NCI-H1694 treated with DMSO at 0.1 percent for 48 hours (cell line): ENCODE measurements at places on chromosomes 4 and X.

DNA sequence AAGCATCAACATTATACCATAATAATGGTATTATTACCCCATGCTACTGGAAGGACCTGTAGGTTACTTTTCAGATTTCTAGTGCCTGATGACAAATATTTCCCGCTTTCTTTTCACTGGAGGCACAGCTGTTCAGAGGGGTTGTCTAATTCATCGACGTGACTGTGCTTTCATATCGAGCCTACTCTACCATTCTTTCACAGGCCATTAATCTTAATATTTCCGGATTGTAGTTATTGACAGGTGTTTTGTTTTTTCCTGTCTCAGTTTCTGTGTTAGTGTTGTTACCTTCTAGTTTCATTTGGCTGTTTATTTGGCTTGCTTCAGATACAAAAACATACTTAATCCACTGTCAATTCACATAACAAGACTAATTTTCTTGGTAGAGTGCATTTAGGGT, 330.9 kb downstream of the SPOCK3 start:
- no peak for DNase-seq

GRCh38 chrX:9482408-9482807, 17.6 kb downstream of the TBL1X start:
- DNase-seq, result no peak

DNA sequence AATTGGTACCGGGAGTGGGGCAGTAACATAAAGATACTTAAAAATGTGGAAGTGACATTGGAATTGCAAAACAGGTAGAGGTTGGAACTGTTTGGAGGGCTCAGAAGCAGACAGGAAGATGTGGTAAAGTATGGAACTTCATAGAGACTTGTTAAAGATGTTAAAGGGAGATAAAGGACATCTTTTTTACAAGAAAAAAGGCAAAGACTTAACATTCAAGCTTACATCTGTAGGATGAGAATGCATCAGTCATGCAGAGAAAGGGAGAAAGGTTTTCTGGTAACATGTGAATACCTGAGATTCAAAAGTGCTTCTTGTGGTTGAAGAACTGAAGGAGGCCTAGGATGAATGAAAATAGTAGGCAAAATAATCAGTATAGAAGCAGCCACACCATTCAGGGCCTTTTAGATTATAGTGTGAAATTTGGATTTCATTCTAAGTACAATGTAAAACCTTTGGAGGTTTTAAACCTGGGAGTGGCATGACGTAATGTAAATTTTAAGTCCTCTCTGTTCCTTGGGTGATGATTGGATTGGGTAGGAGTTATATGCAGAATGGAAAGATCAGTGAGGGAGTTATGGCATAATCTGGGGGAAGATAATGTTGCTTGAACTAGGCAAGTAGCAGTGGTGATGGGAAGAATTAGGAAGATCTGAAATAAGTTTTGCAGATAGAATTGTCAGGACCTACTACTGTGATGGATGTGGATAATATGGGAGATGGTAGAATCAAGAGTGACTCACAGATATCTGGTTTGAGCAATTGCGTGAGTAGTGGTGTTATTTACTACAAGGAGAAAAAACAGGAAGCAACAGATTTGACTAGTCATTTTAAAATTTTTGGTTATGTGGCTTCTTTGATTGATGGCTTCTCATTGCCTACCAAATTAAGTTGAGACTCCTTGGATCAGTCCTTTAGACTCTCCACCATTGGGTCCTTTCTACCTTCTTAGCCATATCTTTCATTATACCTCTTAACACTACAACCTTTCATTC, 138.7 kb downstream of the VSIG4 start:
- DNase-seq, result no peak

DNA sequence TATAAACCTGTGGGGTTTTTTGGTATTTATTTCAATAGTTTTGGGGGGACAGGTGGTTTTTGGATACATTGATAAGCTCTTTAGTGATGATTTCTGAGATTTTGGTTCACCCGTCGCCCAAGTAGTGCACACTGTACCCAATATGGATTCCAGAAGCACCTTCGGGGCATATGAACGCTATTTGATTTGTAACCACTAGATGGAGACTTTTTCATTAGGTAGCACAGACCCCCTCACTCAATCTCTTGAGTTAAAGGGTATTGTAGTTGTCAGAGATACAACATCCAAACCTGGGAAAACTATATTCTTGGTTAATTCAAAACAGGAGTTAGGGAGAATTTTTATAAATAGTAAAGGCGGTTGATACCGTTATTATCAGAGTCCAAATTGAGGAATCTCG, 79.8 kb downstream of the SPANXN3 start:
- peak; percentile 49 for DNase-seq

GRCh38 chr4:185383451-185383850, 12.3 kb downstream of the LRP2BP start:
- no peak for DNase-seq

- DNase-seq, result no peak
Observed at GRCh38 chr4:1597021-1597931, 86.8 kb downstream of the FAM53A start.

DNA sequence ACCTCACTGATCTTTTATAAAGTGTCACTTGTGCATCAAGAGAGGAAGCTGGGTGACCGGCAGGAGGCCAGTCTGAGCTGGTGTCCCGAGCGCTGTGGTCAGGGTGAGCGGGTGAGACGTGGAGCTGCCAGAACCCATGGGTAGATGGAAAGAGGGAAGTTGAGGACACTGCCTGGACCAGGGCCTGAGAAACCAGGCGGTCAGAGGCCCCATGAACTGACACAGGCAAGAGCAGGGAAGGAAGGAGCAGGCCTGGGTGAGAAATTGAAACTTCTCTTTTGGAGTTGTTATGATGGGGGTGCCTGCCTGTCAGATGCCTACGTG, 192.6 kb downstream of the AFAP1 start:
- no peak for DNase-seq

- DNase-seq, result peak; percentile 20
Observed at GRCh38 chr4:57442831-57443291, 332.7 kb upstream of the IGFBP7 start.

DNA sequence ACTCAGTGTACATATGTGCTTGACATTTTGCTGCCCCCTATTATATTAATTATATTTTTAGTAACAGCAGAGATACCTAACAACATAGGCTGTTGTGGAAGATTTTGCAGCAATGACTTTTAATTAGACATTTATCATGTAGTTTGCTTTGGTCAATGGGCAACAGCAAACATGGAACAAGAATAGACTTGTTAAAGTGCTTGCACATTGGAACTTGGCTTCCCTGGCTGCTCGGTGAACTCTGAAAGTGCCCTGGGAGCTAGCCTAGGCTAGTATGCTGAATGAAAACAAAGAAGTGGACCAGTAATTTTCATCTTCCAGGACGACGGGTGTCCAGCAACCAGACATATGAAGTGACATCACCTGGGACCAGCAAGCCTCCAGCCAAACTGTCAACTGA, 1157.1 kb downstream of the ARAP2 start:
- DNase-seq, result no peak

DNA sequence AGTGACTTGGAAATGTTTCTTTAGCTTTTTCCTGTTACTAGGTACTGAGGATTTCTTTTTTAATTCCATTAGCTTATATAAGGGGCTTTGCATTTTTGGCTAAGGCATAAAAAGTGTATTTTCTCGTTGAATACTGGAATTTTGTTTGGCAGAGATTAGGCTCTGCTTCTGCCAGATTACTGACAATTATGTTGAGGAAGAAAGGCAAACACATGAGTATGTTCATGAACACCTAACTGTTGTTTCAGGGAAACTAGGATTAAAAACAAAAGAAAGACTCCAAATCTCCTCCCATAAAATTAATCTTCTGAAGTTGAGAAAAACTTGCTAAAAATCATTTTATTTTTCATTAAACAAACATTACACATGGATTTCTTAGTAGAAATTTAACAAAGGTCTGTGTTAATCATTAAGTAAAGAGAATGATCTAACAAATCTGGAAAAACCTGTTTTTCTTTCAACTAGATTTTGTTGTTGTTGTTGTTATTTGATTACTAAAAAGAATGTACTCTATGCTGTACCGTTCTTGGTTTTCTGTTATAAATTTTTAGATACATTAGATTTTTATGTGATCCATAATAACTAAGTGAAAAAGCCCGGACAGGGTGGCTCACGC, 43.3 kb upstream of the STAG2 start:
- DNase-seq, result no peak

GRCh38 chr4:48756689-48757220, 23.3 kb downstream of the FRYL start:
- no peak for DNase-seq

DNA sequence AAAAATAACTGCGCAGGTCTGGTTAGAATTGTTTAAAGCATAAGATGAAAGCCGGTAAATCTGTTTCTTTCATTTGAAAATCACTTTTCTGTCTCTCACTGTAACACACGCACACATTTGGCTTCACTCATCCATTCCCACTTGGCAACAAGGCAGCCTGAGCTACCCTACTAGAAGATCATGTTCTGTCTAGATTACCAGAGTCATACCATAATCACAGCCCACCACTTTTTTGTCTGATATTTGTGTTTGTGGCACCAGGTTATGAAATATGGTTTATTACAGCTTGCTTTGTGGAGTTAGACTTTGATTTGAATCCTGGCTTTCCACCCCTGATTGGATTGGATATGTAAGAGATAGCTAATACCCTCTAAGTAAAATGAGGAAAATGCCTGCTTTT, 2.2 kb downstream of the USO1 start:
- no peak for DNase-seq

DNA sequence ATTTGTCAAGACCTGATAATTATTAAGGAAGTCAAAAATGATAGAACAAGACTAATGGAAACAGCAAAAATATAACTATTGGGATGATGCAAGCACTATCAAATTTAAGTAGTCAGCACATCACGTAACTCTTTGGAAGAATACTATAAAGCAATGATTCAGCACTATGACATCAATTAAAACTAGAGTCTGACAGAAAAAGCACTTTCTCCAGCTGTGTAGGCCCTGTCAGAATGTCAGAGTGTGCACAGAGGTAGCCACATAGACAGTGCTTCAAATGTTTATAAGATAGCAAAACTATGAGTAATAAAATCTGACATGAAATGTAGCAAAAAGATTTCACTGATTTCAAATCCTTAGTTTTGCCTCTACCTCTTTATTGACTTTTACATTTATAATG, 1226.6 kb upstream of the ADGRL3 start:
- no peak for DNase-seq

GRCh38 chr4:177047070-177047850, 254.5 kb upstream of the VEGFC start:
- peak; percentile 9 for DNase-seq

- DNase-seq, result no peak
Observed at GRCh38 chr4:119300101-119300978, 21.6 kb downstream of the FABP2 start.

GRCh38 chrX:18036394-18036793, 175.3 kb upstream of the RAI2 start:
- no peak for DNase-seq

- DNase-seq, result no peak
Observed at GRCh38 chrX:134025986-134026545, 40.7 kb upstream of the GPC3 start.

GRCh38 chr4:90875791-90876190, 748.6 kb downstream of the CCSER1 start:
- no peak for DNase-seq

- DNase-seq, result no peak
Observed at GRCh38 chr4:53169695-53170617, 195.9 kb downstream of the SCFD2 start.

GRCh38 chr4:176262243-176262642, 6.8 kb downstream of the ASB5 start:
- DNase-seq, result no peak

DNA sequence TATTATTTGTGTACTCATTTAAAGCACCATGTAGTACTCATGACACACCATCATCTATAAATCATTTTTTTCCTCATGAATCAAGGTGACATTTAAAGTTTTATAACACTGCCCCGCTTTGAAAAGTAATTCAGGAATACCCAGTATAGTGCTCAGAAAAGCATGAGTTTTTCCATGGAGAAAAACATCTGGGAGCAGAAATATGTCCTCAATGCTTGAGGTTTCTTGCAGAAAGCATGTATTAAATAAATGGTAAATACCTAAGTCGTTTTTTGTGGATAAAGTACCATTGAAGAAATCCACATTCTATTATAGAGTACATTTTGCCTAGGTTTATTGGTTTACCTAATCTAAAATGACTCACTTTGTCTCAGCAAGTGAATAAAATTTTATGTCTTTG, 66.2 kb downstream of the UBA6 start:
- DNase-seq, result no peak

DNA sequence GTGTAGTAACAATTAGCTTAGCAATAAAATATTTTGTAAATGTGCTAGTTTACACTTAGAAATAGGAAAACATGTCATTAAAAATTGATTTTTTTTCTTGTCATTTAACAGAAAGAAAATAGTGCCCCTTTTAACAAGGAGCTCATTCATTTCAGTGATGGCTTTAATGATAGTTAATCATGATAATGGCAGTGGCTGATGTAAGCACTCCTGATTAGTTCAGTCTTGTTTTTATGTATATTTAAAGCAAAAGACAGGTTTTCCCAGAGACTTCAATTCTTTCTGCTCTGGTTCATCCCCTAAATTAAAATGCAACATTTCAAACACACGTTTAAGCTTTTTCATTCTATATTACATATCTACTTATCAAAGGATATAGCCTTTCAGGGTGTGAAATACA, 1039.5 kb upstream of the PCDH7 start:
- no peak for DNase-seq

- no peak for DNase-seq
Observed at GRCh38 chrX:104712515-104712914, 146.5 kb downstream of the IL1RAPL2 start.

- DNase-seq, result no peak
Observed at GRCh38 chr4:140870427-140870826, 114.2 kb upstream of the TBC1D9 start.
